ENCODE measurements at places on chromosomes 2 and 18. TPM values are rescaled to one million over a fixed set of nuclear protein-coding genes. Genes with fewer than 3 reads are reported as not detected.

DNA sequence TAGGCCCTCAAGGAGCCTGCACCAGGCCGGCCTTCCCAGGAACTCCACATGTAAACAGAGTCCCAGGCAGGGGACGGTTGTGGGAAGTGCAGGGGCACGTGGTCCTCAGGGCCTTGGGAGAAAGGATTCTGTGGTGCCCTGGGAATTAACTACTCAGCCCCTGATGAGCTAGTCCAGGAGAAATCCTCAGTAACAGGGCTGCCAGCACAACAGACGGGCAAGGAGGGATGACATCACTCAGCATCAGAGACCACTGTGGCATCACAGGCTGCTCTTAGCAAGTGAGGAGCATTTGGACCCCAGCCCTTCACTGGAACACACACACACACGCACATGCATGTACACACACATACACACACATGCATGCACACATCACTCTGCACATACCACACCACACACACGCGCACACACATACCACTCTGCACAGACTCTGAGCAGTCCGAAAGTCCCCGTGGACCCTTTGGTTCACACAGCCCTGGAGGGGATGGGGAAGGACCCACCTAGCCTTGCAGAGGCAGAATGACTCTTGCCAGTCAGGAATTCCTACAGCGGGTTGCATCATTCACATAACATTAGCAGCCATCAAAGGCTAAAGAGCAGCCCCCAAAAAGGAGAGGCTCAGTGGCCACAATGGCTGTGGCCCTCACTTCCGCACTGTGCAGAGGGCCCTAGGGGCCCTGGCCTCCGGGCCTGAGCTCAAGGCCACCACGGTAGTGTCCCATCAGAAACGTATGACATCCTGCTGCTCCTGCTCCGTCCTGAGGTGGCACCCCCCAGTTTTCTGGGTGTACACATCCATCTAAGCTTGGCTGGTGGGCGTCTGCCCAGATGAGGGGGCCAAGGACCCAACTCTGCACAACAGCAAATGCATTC, 1.9 kb upstream of the NMUR1 start:
- H3K4me1 ChIP-seq, result peaks cover 4% of the 10 kb centered on the region
- H3K27me3 ChIP-seq, result no peaks in the 10 kb centered on the region
- H3K36me3 ChIP-seq, result no peaks in the 10 kb centered on the region
- H3K4me3 ChIP-seq, result no peak overlapping the region

DNA sequence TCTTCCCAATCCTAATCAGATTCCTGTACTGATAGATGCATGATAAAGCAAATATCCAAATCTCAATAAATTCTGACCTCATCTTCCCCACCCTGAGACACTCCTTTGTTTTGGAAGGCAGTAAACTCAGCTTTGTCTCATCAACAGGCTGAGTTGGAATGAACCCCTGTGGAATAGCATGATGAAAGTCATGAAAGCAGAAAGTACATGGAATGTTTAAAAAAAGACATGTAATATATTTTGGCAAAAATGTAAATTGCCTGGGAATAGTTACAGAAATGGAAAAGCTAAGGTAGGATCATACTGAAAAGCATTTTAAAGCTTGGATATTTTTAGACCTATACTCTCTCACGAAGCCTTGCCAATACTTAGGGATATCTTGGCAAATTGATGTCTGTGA, 468.7 kb upstream of the CDH7 start:
- no peak for DNase-seq
- H3K4me1 ChIP-seq, result no peaks in the 10 kb centered on the region
- H3K36me3 ChIP-seq, result no peaks in the 10 kb centered on the region
- no peaks in the 10 kb centered on the region for H3K27me3 ChIP-seq
- no peak overlapping the region for H3K27ac ChIP-seq

DNA sequence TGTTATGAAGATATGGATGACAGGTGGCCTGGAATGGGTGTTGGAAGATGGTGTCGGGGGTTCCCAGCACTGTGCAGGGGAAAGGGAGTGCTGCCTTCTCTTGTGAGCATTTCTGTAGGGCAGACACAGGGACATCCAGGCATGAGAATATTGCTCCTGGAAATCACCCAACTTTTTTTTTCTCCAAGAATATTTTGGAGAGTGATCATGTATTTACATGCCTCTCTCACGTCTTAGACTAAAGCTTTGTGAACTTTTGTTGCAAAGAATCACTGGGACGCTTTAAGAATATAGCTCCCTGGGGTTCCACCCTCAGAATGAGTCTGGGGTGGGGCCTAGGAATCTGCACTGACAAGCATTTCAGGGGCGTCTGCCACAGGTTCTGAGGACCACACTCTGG, 68.7 kb downstream of the VWA3B start:
- H3K4me1 ChIP-seq, result no peaks in the 10 kb centered on the region
- DNase-seq, result no peak
- H3K27me3 ChIP-seq, result no peaks in the 10 kb centered on the region
- H3K36me3 ChIP-seq, result no peaks in the 10 kb centered on the region
- no peak overlapping the region for H3K4me3 ChIP-seq

GRCh38 chr2:190959911-190960788, 53.8 kb downstream of the STAT1 start:
- no peak for DNase-seq
- H3K4me3 ChIP-seq, result no peak overlapping the region
- H3K27me3 ChIP-seq, result no peaks in the 10 kb centered on the region
- no peak overlapping the region for H3K27ac ChIP-seq

- DNase-seq, result no peak
- no peak overlapping the region for H3K27ac ChIP-seq
- H3K36me3 ChIP-seq, result no peaks in the 10 kb centered on the region
- H3K27me3 ChIP-seq, result no peaks in the 10 kb centered on the region
These were observed 22.6 kb downstream of the MYL12B start for GRCh38 chr18:3284501-3284900.

GRCh38 chr2:65504814-65505697, 72.7 kb upstream of the SPRED2 start:
- no peaks in the 10 kb centered on the region for H3K36me3 ChIP-seq
- H3K4me3 ChIP-seq, result no peak overlapping the region
- no peaks in the 10 kb centered on the region for H3K4me1 ChIP-seq
- DNase-seq, result no peak
- no peak overlapping the region for H3K27ac ChIP-seq
- H3K27me3 ChIP-seq, result no peaks in the 10 kb centered on the region

FTCDNL1 gene
- total RNA-seq, result 9.6 TPM

GRCh38 chr18:374721-375168, 106.9 kb upstream of the THOC1 start:
- H3K27ac ChIP-seq, result no peak overlapping the region
- no peaks in the 10 kb centered on the region for H3K27me3 ChIP-seq
- H3K36me3 ChIP-seq, result no peaks in the 10 kb centered on the region
- no peaks in the 10 kb centered on the region for H3K4me1 ChIP-seq
- peak; percentile 15 for DNase-seq

DNA sequence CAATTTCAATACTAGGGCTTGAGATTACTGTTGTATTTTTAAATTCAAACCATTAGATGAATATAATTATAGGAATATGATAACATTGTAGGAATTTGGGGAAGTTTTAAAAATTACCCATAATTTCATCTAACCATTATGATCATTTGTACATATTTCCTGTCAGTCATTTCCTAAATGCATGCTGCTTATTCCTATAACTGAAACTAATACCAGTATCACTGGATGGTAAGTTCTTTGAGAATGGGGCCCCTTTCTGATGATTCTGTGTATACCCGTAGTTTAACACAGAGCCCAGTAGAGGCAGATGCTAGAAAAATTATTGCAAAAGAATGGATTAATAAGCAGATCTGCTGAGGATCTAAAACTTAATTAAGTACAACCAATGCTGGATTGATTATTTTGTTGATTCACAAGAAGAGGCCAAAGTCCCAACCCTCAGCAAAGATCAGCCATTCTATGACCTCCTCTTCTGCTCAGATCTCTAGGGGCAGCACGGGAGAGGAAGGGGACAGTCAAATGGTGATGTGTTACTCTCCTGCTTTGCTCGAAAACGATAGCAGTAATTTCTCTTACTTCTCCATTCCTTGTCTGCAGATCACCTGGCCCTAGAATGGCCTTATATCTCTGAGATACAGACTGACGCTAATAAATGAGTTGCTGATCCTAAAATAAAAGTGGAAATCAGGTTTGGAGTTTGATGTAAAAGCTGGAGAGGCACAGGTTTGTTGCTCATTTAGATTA, 69.5 kb upstream of the PELI1 start:
- H3K4me1 ChIP-seq, result no peaks in the 10 kb centered on the region
- DNase-seq, result no peak
- H3K36me3 ChIP-seq, result no peaks in the 10 kb centered on the region
- H3K27ac ChIP-seq, result peak overlapping the region; percentile 44
- H3K4me3 ChIP-seq, result no peak overlapping the region

DNA sequence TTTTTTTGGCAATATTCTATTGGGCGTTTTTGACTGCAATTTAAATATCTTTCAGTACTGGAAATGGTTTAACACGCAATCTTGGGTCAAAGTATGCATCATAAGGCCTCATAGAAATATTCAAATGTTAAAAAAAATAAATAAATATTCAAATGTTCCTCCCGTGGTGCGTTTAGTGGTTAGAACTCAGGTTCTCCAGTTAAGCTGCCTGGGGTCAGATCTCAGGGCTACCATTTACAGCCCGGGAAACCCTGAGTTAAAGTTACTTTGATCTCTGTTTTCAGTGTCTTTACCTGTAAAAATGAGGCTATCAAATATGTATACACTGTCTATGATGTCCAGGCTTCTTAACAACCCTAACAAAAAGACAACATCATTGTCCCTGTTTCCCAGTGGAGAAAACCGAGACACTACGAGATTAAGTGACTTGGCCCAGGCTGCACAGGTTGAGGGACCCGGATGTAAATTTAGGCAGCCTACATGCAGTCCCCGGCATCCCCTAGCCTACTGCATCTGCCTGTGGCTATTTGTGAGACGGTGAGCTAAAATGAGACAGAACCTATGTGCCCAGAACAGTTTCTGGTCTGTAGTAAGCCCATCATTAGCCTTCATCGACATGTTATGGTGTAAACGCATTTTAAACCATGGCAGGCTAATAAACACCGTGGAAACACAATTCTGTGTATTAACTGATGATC, 1.7 kb downstream of the FHL2 start:
- no peak overlapping the region for H3K4me3 ChIP-seq
- peak overlapping the region; percentile 93 for H3K27ac ChIP-seq
- no peaks in the 10 kb centered on the region for H3K27me3 ChIP-seq
- DNase-seq, result no peak
- H3K36me3 ChIP-seq, result no peaks in the 10 kb centered on the region

DNA sequence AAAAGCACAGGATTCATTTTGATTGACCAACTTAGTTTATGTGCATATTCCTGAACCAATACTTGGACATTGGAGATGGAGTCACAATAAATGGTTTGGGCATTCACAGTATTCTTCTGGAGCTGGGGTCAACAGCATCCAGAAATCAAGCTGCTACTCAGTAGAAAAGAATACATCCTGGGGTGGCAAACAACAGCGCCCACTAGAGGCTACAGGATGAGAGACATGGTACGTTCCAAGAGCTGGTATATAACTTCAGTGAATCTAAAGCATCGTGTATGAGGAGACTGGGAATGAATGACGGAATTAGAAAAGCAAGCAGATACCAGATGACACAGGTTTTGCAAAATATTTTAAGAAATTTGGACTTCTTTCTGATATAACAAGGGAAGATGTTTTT, 142.9 kb upstream of the FIGN start:
- no peak overlapping the region for H3K4me3 ChIP-seq
- H3K4me1 ChIP-seq, result no peaks in the 10 kb centered on the region
- peak; percentile 48 for DNase-seq
- H3K27ac ChIP-seq, result no peak overlapping the region

GRCh38 chr2:55862246-55862645, 61.3 kb downstream of the EFEMP1 start:
- H3K4me1 ChIP-seq, result peaks cover 18% of the 10 kb centered on the region
- no peaks in the 10 kb centered on the region for H3K27me3 ChIP-seq
- no peak overlapping the region for H3K27ac ChIP-seq
- no peak for DNase-seq
- H3K4me3 ChIP-seq, result no peak overlapping the region

UCN gene
- total RNA-seq, result 3.9 TPM

DNA sequence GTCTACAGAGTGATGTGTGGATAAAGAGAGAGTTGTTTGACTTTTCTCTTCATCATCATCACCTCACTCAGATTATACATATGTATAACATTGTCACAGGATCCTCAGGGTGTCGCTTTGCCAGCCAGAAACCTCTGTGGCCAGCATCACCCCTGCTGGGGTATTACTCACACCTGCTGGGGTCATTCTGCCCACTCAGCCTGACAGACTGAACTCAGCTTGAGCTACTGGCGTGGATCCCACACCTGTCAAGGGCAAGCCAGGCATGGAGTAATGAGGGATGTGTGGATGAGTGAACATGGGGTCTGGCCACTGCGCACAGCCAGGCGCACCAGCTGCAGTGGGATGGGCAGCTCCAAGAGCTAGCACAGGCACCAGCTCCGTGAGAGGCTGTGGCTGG, 870.6 kb downstream of the CBLN2 start:
- no peaks in the 10 kb centered on the region for H3K4me1 ChIP-seq
- H3K27me3 ChIP-seq, result no peaks in the 10 kb centered on the region
- no peak overlapping the region for H3K27ac ChIP-seq
- no peak for DNase-seq
- H3K4me3 ChIP-seq, result no peak overlapping the region

DNA sequence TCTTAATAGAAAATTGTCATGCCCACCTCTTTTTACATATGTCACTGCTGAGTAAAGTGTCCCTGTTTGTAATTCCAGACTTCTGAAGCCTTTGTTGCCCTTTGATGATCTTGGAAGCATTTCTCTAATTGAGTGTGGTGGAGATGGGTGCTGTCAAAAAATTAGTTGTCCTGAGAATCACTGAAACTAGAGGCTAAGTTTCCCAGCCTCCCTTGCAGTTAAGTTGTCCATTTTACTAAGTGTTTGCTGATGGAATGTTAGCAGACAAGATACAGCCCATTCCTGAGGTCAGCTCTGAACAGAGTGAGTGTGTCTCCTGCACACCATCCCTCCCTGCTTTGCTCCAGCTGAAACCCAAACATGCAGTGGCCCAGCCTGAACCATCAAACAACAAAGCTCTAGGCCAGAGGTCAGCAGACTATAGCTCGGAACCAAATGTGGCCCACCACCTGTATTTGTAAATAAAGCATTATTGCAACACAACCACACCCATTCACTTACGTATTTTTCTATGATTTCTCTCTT, 28.1 kb upstream of the TMEM177 start:
- no peak overlapping the region for H3K27ac ChIP-seq
- DNase-seq, result no peak
- no peaks in the 10 kb centered on the region for H3K36me3 ChIP-seq
- H3K4me3 ChIP-seq, result no peak overlapping the region
- H3K4me1 ChIP-seq, result no peaks in the 10 kb centered on the region

GRCh38 chr2:40760071-40760666, 308.3 kb upstream of the SLC8A1 start:
- no peaks in the 10 kb centered on the region for H3K36me3 ChIP-seq
- no peaks in the 10 kb centered on the region for H3K27me3 ChIP-seq
- H3K4me3 ChIP-seq, result no peak overlapping the region
- H3K4me1 ChIP-seq, result no peaks in the 10 kb centered on the region
- H3K27ac ChIP-seq, result no peak overlapping the region
- peak; percentile 37 for DNase-seq

- no peaks in the 10 kb centered on the region for H3K27me3 ChIP-seq
- H3K4me1 ChIP-seq, result peaks cover 21% of the 10 kb centered on the region
- no peak for DNase-seq
These were observed 18.4 kb downstream of the NCK2 start for GRCh38 chr2:105763076-105763475.

Data from adrenal gland (tissue), 19 donors.